Sciatic nerve (tissue), 2 donors: ENCODE measurements at places on chromosomes 2 and 18.

GRCh38 chr2:181904022-181904632 lies 12.6 kb downstream of the ITPRID2 start:
- DNase-seq, result no peak

DNA sequence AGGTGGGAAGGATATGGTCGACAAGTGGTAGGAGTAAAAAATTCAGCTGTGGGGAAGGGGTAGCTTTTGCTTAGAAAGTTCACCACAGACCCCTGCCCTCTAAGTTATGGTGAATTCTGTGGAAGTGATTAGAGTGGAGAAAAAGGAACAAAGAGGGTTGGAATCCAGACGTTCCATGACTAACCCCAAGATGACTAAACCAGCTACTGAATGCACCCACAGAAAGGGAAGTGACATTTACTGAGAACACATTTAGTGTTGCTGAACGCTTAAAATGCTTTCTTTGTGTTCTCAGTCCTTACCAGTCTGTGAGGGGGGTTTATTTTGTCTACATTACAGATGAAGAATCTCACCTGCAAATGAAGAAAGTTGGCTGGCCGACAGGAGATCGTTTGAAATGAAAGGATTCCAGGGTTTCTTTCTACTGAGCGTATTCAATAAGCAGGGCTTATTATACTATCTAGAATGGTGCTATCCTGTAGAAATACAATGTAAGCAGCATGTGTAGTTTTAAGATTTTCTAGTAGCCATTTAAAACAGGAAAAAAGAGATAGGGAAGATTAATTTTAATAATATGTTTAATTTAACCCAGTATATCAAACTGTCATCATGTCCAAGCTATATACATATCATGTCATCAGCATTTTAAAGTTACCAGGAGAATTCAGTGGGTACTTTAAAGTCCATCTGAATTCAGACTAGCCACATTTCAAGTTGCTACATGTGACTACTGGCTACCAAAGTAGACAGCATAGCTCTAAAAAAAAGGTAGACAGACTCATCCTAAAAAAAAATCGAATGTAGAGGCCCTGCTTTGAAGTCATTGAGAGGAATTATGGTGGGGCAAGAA lies 60.1 kb downstream of the LIMS1 start:
- no peak for DNase-seq

DNA sequence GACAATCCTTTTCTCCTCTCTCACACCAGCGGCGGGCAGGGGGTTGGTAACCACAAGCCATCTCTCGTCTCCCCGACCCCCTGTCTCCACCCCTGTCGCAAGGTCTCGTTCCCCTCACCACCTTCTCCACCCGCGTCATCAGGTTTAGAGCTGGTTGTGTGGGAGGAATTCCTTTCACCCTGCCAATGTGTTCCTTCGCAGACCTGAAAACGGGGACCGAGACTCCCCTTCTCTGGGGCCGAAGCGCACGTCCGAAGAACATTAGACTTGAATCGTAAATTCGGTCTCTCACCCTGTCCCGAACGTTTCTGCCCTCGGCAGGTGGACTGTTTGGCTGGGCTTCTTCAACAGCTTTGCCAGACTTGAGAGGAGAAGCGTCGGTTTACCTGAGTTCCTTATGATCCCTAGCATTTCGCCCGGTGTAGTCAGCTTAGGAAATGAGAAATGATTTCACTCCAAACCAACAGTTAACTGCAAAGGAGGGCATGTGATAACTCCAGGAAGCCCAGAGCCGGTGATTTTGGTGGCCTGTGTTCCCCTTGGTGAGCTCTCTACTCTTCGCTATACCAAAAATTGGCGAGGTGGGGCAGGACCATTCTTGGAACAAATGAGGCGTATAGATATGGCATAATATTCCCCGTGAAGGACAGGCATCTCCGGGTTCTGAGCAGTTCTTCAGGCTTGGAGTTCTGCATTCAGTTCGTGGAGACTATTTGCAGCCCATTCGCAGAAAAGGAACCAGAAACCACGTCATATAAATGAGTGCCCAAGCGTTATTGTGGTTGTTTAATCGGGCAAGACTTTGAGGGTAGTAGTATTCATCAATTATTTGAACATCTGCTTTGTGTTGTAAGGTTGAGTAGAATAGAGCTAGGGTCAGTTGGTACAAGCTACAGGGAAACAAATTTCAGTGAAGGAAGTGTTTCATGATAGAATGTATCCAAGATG lies 694 bp downstream of the CFAP36 start:
- DNase-seq, result peak; percentile 63

DNA sequence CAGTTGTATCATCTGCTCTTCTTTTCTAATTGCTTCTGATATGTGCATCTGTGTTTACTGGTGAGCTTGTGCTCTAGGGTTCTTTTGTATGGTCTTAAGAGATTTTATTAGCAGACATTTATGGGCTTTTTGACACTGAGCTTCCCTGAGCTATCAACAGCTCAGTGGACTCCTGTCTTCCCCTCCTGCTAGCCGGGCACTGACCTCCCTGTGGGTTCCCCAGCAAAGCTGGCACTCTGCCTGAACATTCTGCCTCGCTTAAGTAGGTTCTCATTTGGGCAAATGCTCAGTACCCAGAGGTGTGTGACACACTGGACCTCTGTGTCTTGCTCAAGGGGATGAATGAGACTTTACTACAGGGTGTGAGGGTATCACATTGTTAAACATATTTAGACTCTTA lies 15.8 kb downstream of the TRAF3IP1 start:
- DNase-seq, result no peak

GRCh38 chr2:239990966-239991365 lies 34.2 kb downstream of the NDUFA10 start:
- no peak for DNase-seq

DNA sequence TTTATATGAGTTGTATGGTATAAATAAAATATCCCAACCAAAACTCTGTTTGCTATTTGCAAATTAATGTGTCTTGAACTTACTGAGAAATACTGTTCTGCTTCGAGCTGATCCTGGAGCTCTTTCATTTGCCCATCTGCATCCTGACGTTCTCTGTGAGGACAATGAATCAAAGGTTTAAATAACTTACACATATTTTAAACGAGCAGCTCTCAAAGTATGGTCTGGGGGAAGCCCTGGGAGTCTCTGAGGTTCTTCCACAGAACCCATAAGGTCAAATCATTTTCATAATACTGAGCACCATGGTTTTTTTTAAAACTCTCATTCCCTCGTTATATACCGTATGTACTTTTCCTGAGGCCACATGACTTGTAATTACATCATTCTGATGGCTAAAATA lies 46.7 kb downstream of the SLC66A3 start:
- no peak for DNase-seq
